ENCODE measurements at places on chromosomes 3 and 15. TPM values are rescaled to one million over a fixed set of nuclear protein-coding genes. Genes with fewer than 3 reads are reported as not detected.

- peak; percentile 27 for DNase-seq
Observed at GRCh38 chr3:21745966-21746365, 5.0 kb downstream of the ZNF385D start.

- no peak for DNase-seq
Observed at GRCh38 chr15:46892621-46893160, 824.6 kb upstream of the SEMA6D start.

The GABPB1 gene
- 26.3 TPM for polyA plus RNA-seq

The PLAAT1 gene
- polyA plus RNA-seq: 0.73 TPM

The KY gene
- polyA plus RNA-seq: 0.04 TPM

- DNase-seq: no peak
Observed at GRCh38 chr3:151625086-151625485, 108.6 kb upstream of the AADACL2 start.

The SHF gene
- 3.8 TPM for polyA plus RNA-seq

- DNase-seq: peak; percentile 31
Observed at GRCh38 chr15:99090011-99090699, 14.7 kb upstream of the SYNM start.

- no peak for DNase-seq
Observed at GRCh38 chr15:98794211-98794610, 145.9 kb downstream of the IGF1R start.

DNA sequence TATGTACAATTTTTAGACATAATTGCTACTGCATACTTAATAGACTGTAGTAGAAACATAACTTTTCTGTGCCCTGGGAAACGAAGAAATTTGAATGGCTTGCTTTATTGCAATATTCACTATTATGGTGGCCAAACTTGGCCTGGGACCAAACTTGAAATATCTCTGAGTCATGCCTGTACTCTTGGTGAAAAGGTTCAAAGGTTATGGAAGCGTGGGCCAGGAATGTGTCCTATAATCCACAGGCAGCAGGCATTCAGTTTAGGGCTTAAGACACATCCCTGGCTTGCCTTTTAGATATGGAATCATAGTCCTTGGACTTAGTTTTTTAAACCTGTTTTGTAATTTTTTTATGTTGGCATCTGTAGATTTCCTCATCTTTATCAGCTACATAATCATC, 124.3 kb downstream of the LRIG1 start:
- DNase-seq: peak; percentile 85

DNA sequence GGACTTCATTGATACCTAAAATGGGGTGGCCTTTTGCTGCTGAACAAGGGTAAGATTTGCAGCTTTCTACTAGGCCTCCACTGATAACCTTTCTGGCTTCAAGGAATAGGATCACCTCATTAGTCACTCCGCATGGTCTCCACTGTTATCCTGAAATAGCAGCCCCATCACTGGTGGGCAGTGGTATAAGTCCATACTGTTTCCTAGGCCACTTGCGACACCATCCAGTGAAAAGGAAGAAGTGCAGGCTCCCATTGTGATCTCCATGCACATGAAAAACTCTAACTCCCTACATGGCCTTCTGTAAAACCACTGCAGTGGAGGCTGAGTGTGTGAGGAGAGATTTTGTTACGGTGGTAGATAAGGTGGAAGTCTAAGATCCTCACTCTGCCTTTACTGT, 1455.9 kb downstream of the SI start:
- DNase-seq: no peak

DNA sequence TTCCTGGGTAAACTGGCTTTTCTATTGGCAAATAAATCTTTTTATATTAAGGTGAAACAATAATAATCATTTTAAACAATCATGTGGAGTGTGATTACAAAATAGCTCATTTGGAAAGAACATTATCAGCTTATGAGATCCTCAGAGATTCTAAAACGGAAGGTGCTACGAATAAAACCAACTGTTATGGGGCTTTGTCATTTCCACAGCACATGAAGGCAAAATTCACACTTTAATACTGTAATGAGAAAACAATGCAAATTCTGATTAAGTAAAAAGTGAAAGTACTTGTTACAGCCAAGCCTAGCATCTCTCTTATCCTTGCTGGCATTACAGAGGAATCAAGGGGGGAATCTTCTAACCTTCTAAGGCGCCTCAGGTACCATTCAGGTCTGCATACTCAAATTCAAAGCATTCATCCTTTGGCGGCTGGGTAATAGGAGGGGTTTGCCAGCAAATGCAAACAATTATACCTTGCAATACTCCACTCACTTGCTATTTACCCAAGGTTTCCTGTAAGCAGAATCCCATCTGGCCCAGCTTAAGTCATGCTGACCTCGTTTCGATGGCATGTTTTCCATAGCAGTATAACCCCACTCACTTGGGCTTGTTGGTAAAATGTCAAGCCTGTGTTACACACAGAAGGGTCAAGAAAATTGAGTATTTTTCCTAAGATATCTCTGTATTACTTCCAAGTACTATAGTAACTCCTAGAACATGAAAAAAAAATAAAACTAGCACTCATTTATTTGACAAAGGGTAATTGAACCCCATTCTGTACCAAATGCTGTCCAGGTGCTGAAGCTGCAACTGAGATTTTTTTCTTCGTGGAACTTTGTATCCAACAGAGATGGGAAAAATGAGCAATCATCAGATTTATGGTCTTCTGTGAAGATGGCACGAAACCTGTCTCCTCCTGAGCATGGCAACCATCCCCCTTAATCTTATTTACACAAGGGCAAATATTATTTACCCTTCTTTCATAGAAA, 183.7 kb upstream of the LMCD1 start:
- DNase-seq: peak; percentile 82

DNA sequence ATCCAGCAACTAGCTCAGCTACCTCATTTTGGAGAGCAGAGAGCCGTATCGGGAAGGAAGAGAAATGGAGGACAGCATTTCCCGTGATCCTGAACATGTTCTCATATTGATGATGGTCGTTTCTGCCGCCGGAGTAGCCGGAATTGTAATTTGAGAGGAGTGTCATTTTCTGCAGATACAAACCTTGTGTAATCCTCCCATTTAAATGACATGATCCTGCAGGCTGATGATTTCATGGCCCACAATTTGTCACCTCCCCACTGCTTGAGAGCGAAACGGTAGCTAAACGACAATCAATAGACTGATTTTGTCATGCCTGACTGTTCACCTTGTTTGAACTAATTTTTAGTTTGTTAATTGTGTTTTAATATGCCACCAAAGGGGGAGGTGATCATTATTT, 126.5 kb upstream of the CNTN6 start:
- DNase-seq: no peak

The FBXL22 gene
- polyA plus RNA-seq: 0.70 TPM

- no peak for DNase-seq
Observed at GRCh38 chr3:150082898-150083654, 112.4 kb upstream of the PFN2 start.

The NOX5 gene
- 0.07 TPM for polyA plus RNA-seq

DNA sequence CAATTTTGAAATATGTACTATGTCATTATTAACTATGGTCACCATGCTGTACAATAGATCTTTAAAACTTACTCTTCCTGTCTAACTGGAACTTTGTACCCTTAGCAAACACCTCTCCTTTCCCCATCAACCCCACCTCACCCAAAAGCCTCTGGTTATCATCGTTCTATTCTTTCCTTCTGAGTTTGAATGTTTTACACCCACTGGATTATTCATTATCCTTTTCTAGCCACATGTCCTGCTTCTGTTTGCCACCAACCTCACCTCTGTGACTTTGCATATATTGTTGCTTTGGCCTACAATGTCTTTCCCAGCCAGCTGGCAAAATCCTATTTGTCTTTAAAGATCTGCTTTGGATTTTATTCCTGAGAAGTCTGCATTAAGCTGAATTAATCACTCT, 102.6 kb upstream of the TSPAN3 start:
- DNase-seq: no peak

GRCh38 chr15:51936105-51936478, 35.5 kb downstream of the LEO1 start:
- no peak for DNase-seq

Data from IMR-90 (cell line).